NCI-H2081 treated with DMSO at 0.1 percent for 48 hours (cell line): ENCODE measurements at places on chromosomes 1 and 21.

DNA sequence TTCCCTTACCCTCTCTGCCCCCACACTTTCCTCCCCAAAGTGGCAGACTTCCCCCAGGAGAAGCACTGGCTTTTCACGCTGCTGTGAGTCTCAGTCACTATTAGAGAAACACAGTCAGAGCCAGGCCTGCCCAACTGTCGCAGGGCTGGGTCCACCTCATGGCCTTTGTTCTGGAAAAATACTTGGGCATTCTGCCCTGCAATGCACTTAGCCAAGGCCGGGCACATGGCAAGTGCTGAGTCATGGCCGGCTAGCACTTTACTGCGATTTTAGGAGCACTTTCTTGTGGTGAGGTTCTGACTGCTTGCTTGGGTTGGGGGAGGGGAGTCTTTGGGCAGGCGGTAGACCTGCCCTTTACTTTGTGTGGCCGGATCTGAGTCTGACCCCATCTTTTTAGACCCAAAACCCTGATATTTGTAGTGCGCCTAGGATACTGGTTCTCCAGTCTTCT lies 7.7 kb downstream of the EPHX1 start:
- no peak for DNase-seq

DNA sequence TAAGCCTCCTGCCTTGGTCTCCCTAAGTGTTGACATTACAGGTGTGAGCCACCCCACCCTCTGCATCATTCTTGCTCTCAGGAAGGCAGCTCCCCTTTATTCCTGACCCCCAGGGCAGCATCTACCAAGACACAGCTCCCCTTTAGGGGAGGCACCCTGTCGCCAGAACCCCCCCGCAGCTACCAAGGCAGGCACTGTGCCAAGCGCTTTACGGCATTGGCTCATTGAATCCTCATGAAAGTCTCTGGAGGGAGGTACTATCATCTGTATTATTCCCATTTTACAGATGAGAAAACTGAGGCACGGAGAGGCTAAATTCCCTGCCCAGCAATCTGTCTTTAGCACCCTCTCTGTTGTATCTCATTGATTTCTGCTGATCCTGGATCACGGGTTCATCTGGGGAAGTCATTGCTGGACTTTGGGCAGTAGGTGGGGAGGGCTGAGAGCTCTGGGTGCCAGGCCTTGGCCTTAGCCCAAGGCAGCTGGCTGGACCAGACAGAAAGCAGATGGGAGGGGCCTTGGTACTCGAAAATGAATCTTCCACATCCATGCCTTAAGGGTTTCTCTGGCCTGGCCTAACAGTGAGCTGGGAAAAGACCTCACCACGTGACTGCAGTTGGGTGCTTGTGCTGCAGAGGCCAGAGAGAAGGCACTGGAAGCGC lies 5.9 kb downstream of the PLOD1 start:
- no peak for DNase-seq

GRCh38 chr1:236888126-236888525 lies 93.0 kb downstream of the MTR start:
- no peak for DNase-seq

- no peak for DNase-seq
Observed at GRCh38 chr1:50447961-50448360, 24.7 kb upstream of the DMRTA2 start.

DNA sequence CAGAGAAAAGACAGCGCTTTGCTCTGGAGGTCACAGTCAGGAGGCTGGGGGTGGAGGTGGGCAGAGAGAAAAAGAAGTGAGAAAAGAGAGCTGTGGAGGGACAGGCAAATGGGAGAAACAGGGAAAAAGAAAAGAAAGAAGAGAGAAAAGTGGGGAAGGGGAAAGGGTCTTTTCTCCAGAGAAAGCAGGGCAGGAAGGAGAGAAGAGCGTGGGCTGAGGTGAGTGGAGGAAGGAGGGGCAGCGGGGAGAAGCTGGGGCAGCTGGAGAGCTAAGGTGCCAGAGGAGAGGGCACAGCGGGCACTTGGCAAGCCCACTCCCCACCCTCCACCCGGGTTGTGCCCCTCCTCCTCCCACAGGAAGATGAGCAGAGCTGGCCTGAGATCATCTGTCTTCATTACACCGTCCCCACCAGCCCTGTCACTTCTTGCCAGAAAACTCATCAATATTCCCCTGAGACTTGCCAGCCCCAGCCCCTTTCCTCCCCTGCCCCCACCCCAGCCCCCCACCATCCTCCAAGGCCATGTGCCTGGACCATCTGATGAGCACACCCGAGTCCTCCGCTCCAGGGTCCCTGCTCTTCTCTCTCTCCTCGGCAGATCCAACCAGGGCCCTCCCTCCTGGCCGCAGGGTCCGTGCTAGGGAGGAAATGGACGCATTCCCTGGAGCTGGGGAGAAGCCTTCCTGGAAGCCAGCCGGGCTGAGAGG lies 17.0 kb upstream of the BLACAT1 start:
- no peak for DNase-seq
